ENCODE measurements at places on chromosomes 12 and 14.

DNA sequence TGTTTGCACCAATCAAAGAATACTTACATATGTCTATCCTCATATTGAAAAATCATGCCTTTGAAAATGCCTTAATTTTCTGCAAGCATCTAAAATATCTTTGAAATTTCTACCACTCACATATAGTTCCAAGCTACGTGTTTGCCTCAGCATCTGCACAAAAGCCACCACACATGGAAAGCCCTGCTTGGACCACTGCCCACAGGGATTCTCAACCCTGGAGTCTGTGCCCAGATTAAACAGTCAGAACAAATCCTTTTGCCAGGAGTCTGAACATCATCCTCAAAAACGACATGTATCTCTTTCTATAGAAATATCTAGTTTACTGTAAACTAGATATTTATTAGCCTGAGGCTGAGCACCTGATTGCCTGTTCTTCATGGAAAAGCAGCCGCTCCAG, 32.6 kb downstream of the ARMH4 start:
- DNase-seq: no peak

DNA sequence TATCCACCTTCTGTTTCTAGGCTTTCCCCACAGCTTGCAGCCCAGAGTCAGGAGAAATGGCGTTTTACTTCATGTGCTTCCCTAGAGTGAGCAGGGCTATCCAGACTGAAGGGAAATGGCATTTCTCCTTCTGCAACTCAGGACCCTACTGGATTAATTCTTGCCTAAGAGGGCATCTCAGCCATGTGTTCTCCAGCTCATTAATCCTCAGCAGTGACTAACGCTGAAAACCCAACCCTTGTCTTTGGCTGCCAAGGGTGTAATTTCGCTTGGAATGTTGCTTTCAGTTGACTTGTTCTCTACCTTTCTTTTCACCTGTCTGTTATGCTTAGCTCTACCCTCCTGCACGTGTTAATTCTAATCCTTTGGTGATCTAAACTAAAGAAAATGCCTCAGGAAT, 21.0 kb upstream of the EMP1 start:
- DNase-seq: no peak

DNA sequence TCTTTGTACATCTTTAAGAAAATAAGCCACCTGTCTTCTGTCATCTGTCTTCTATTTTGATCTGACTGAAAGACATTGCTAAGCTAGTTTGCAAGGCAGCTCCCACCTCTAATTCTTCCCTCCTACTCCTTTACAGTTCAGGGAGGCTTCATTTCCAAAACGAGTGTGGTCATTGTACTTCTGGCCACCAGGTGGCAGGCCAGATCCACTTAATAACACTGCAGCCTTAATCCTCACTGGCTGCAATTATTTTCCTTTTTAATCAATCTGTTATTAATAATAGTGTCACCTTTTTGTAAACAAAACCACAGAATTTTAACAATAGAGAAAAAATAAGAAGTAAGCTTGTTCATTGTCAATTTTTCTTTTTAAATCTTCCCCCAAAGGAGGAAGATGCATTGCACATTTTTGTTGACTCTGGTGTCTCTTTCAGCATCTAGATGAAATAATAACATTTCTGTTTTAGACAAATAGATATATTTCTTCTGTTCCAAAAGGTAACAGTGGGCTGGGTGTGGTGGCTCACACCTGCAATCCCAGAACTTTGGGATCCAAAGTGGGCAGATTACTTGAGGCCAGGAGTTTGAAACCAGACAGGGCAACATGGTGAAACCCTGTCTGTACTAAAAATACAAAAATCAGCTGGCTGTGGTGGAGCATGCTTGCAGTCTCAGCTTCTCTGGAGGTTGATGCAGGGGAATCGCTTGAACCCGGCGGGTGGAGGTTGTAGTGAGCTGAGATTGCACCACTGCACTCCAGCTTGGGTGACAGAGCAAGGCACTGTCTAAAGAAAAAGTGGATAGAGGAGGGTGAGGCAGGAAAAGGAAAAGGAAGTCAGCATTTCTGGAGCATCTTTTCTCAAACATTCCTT, 23.3 kb downstream of the GABARAPL1 start:
- DNase-seq: no peak

GRCh38 chr12:94616203-94616729, 34.1 kb downstream of the TMCC3 start:
- DNase-seq: no peak

GRCh38 chr12:556498-556897, 96.8 kb downstream of the B4GALNT3 start:
- no peak for DNase-seq

DNA sequence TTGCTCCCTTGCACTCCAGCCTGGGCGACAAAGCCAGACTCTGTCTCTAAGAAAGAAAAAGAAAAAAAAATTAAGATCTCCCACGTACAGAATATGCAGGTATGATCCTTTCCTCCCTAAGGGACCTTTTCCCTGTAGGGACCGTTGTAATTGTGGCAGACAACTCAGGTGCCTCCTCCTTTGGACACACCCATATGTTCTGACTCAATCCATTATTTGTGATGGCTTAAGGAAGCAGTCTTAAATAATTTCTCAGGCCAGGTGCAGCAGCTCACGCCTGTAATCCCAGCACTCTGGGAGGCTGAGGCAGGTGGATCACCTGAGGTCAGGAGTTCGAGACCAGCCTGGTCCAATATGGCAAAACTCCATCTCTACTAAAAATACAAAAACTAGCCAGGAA, 53.1 kb downstream of the TMCC3 start:
- no peak for DNase-seq

- no peak for DNase-seq
Measured at GRCh38 chr12:124861492-124861891, 2.2 kb downstream of the SCARB1 start.

DNA sequence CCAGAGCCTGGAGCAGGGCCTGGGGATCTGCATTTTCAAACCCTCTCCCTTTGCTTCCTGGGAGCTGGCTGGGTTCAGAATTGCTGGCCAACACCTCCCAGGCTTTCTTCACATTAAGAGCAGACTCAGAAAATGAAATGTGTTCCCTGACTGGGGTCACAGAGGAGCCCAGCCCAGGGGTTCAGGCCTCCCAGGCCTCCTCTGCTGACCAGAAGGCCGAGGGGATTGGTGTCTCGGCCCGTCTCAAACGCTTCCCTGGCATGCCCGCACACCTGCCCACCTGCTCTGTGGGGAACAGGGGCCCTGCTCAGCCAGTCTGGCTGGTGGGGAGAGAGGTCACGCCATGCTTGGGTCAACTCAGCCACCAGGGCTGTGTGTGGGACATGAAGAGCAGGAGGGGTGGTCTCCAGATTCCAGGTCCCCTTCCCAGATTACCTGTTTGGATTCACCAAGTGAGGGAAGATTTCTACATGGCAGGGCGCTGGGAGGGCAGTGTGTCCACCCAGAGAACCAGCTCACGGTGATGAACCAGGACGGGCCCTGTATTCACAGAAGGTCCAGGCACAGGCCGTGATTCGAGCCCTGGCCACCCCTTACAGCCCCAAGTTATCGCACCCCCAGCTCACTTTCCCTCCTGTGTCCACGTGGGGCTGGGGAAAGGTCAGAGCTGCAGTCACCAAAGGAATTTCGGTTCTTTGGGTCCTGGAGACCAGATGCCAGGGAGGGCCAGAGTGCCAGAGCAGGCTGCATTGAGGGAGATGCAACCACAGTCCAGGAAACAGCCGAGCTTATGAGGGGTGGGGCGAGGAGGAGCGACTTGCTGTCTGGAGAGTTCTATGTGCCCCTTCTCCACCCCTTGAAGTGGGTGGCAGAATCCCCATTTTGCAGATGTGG, 55.2 kb upstream of the RIN3 start:
- DNase-seq: no peak

DNA sequence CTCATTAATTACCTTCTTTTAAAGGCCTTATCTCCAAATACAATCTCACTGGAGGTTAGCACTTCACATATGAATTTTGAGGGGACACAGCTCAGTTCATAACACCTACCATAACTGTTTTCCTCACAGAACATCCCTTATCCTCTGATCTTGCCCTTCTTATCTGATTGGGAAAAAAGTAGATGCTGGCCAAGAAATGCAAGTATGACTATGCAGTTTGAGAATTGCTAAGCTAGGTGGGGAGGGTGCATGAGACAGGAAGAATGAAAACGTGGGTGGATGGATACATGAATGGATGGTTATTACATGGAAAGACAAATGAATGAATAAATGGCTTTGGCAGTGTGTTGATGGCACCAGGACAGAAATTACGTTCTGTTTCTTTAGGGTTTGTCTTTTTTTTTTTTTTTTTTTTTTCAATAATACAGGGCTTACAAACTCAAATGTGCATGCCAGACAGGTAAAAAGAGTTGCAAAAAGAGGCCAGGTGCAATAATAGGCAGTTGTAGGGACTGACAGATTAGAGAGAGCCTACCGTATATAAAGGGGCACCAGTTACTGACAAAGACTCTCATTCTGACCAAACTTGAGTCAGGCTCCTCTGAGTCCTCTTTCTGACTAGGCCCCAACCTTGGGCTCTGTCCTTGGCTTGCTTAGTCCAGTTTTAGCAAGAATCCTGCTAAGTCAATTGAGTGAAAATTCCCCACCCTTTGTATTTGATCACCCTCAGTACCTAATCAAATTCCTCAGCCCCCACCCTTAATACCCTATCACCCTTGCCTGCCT, 304.9 kb downstream of the ZFP36L1 start:
- DNase-seq: no peak

- no peak for DNase-seq
Measured at GRCh38 chr12:128727999-128728398, 95.8 kb downstream of the SLC15A4 start.

- DNase-seq: no peak
Measured at GRCh38 chr12:5901416-5901815, 43.6 kb downstream of the ANO2 start.

DNA sequence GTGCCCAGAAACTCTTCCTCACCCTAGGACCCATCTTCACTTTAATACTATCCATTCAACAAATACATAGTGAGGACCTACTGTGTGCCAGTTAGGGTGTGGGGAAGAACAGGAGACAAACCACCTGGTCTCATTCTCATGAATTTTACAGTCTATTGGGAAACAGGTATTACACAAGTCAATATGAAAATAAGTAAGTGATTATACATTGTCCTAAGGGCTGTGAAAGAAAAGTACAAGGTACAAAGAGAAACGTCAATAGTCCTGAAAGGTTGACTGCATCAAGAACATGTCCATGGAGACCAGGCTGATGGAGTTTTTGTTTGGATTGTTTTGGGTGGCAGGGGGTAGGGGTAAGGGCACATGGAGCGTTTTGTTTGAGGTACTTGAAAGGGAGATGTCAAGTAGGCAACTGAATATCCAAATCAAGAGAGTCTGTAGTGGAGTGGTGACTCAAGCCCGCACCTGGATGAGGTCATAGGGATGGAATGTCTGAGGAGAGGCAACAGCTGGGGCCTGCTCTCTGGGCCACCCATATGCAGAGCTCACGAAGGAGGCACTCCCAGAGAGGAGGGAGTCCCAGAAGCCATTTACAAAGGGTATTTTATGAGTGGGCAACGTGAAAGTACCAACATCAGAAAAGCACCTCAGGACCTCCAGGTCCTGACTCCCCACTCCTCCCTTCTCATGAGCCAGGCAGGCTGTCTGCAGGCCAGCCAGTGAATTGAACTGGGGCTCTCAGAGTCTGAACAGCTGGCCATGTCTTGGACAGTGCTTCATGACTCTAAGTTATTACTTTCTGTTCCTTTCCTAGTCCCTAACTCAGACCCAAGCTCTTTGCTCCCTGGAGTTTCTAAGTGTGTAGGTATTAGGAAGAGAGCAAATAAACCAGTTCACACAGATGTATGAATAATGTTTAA, 272.0 kb downstream of the ZFP36L1 start:
- no peak for DNase-seq

- no peak for DNase-seq
Measured at GRCh38 chr14:21072781-21073339, 2.8 kb downstream of the ARHGEF40 start.

- DNase-seq: no peak
Measured at GRCh38 chr12:6118891-6119568, 5.4 kb downstream of the VWF start.

GRCh38 chr14:74867673-74868072, 8.3 kb downstream of the PROX2 start:
- DNase-seq: no peak

GRCh38 chr12:122870867-122871664, 24.9 kb downstream of the VPS37B start:
- no peak for DNase-seq

DNA sequence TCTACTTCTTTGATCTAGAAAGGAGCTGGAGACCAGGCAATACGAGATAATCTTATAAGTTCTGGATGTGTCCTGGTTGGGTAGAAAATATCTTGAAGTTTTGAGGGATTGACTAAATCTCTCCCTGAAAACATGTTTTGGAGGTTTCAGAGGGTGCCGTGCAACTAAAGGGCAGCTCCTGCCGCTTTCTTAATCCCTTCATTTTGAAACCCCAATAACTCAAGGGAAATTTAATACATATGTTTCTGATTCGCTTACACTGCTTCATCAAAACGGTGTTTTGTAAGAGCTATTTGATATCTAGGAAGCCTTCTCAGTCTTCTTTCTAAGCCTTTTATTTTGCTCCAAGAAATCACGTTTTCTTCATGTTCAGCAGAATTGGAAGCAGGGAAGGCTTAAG, 129.0 kb downstream of the ASCL1 start:
- no peak for DNase-seq

- no peak for DNase-seq
Measured at GRCh38 chr12:119229837-119230236, 51.1 kb downstream of the HSPB8 start.

GRCh38 chr14:59905188-59905587, 14.8 kb upstream of the LRRC9 start:
- no peak for DNase-seq

DNA sequence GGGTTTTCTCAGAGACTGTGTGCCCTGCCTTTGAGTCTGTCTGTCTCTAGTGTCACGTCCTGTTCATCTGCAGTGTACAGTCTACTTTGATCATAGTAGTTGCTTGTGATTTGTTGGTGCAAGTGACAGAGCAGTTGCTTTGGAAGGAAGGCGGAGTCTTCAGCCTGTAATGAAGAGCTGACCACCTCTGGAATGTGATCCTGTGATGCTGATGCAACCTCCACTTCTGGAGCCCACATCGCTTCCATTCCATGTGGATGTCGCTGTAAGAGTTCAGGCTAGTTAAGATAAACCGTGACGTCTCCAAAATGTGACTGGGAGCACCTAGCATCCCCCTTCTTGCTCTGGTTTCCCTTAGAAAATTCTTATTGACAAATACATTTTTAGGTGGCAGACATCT, 51.8 kb downstream of the PELI2 start:
- DNase-seq: no peak

DNA sequence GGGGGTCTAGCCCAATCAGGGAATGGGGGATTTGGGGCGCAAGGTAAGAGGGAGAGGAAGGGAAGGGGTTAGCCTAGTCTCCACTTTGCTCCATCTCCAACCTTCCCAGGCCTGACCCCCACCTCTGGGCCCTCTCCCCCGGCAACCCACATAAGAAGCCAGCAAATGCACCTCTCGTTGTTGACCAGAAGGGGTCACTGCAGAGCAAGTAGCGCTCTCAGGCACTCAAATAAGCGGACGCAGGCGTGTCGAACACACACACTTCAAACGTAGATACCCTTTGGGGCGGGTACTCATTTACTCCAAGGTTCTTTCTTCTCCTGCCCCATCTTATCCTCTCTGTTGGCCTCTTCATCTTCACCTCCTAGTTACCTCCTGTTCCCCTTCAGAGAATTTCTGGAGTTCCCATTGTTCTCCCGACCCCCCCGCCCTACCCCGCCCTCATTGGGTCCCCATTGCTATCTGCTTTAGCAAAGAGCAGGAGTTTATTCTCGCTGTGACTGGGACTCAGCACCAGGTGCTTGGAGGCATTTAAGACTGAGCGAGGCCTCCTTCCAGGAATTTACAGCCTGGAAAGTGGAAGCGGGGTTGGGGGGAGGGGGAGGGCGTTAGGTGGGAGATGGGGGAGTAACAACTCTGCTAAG, 1.5 kb upstream of the SRRM4 start:
- peak; percentile 54 for DNase-seq

GRCh38 chr14:54474232-54474793, 14.5 kb downstream of the GMFB start:
- no peak for DNase-seq

Measured in GM19239 (cell line).